NCI-H1092 treated with DMSO at 0.1 percent for 48 hours (cell line): ENCODE measurements at places on chromosomes 2 and 18.

DNA sequence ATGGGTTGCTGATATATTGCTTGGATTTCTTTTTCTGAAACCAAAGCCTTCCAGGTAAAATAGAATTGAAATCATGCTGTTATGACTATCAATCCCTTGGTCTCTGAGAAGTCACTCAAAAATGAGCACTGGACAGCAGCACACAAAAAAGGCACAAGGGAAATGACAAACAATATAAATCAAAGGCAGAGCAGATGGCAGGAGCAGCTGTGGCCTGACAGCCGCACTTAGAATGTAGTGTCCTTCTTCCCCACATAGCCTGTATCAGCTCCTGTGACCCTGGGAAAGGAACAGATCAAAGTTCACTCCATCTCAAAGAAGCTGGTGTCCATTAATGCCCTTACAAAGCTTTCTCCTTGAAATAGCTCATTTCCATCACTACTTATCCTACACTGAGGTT lies 326.7 kb downstream of the SUCLG1 start:
- peak; percentile 0 for DNase-seq

DNA sequence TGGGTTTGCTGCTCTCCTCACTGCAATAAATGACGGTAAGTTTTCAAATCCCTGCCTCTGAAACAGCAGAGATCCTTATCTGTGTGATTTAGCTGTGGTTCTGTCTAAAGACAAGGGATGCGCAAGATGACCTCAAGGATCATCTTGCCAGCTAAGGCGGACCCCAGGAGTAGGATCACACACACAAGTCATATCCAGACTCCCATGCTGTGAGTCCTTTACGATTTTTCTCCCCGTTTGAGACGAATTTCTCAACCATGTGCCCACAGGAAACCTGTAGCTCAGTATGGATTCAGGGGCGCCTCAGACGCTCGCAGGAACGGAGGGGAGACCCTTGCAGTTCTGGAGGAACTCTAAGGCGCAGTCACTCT lies 11.1 kb upstream of the DCTN1 start:
- DNase-seq = no peak

DNA sequence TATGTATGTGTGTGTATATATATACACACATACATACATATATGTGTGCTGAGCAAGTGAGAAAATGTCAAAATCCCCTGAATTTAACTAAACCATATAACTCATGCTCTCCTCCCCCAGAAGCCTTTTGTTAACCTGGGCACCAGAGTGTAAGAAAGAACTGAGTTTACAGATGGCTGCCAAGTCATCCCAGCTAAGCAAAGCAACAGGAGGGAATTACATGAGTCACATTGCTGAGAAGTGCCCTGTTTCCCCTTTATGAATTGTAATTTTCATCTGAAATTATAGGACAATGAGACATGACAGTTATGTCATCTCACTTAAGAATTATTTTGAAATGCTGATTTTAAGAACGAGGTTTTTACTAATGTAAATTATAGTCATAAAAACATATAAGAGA lies 29.9 kb downstream of the SCN7A start:
- DNase-seq = no peak

DNA sequence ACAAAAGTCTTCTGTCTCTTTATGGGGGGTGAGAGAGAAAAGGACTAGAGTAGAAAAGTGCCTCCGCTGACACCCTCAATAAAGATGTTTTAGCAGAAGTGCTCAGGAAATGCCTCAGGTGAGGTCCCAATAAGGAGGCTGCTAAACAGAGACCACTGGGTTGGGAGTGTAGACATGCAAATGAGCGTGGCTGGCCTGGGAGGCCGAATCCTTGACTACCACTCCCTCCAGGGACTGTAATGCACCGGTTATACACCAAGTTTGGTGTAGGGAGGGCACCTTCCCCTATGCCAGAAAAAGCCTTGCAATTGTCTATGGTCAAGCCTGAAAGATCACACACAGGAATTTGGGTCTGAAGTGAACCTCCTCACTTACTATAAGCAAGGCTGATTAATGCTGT lies 1.8 kb downstream of the TMX3 start:
- no peak for DNase-seq
